ENCODE measurements at places on chromosomes 1 and 21.

GRCh38 chr1:232622378-232622777 is 7.6 kb downstream of the SIPA1L2 start:
- DNase-seq = no peak

- no peak for DNase-seq
Observed at GRCh38 chr1:238152119-238152518, 261.4 kb upstream of the ZP4 start.

GRCh38 chr1:110877364-110877763 is 4.4 kb downstream of the CD53 start:
- DNase-seq = no peak

DNA sequence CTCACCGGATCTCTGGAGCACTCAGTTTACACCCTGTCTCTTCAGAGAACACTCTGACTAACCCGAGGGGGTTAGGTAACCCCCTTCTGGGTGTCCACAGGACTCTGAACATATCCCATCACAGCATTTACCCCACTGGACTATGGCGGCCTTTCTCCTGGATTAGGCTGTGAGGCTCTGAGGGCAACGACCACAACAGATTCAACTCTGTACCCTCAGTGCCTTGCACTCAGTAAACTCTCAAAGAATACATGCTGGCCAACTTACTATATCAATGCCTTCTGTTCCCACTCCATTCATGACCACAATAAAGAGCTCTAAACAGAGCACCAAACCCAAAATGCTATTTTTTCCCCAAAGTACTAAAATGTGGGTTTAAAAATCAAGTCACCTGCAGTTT is 5.4 kb downstream of the MECR start:
- DNase-seq = no peak

DNA sequence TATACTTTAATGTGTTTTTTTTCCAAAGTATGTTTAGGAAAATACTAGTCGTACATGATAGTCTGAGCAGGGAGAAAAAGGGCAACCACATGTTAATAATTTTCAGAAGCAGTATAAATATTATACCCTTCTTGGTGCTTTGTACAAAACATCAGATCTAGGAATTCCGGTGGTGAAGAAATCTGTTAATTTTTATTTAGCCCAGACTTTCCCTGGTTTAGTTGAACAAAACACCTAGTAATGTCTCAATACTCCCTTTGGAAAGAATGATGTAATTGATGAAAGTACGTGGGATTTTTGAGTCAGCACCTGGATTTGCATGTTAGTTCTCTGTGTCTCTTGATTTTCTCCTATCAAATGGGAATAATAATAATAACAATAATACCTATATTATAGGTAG is 38.4 kb upstream of the KCNK2 start:
- no peak for DNase-seq

DNA sequence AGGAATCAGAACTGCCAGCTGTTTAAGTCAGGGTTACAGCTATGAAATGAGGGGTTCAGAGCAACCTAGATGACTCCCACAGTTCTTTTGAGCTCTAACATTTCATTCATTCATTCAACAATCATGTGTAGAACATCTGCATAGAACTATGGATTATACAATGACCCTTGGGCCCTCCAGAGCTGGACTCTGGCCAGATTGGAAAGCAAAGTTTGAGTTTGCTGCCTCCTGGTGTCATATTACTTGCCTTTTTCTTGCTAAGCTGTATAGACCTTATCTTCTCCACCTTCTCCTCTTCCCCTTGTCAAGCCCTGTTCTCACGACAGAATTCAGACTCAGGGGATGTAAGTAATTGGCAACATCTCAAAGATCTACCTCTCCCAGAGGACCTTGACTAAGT is 4.0 kb downstream of the CASQ2 start:
- DNase-seq = no peak

GRCh38 chr1:150764617-150765101 is 919 bp downstream of the CTSS start:
- no peak for DNase-seq
